ENCODE measurements at places on chromosomes 5 and 9.

DNA sequence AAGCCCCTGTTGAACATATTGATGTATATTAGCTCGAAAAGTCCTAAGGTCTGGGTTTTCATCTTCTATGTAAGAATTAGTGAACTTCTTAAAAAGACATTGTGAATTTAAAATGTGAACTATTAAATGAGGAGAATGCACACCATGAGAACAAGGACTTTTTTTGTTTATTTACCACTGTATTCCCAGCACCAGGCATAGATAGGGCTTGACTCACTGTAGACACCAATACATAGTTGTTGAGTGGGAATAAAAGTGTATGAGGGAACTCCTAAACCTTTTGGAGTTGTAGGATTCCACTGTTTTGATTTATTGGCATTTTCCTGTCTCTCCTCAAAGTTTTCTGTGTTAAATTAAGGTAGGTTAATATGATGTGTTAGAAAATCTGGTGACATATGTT lies 40.3 kb downstream of the NNT start:
- DNase-seq: no peak

DNA sequence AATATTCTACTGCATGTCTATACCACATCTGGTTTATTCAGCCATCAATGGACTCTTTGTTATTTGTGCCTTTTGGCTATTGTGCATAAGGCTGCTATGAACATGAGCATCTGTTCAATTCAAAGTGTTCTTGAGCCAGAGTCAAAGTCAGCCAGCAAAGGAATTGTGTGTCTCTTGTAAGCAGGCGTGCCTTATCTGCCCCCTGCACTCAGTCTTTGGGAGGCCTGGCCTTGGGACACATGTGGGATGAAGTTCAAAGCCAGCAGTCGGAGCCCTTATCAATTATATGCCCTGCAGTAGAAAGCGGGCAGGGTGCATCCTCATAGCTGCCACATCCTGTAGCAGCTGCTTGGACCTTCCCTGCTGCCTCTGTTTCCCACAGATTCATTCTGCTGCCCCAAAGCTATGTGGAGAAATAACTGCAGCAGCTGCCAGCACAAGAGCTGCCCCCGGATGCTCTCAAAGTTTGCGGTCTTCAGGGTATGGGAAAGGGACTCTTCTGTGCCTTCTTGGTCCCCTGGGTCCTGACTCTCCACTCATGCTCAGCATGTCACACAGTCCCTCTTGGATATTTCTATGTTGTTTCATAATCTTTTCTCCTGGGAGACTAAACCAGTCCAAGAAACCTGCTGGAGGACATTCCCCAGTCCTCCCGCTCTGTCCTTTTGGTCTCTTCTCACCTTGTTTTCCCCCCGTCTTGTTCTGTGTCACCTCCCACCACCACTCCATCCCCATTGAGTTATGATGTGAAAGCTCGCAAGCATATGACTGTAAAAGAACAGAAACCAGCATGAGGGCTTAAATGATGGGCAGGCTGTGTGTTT lies 35.9 kb downstream of the STOM start:
- DNase-seq: no peak

GRCh38 chr9:127366594-127366993 lies 30.4 kb upstream of the SLC2A8 start:
- DNase-seq: no peak

DNA sequence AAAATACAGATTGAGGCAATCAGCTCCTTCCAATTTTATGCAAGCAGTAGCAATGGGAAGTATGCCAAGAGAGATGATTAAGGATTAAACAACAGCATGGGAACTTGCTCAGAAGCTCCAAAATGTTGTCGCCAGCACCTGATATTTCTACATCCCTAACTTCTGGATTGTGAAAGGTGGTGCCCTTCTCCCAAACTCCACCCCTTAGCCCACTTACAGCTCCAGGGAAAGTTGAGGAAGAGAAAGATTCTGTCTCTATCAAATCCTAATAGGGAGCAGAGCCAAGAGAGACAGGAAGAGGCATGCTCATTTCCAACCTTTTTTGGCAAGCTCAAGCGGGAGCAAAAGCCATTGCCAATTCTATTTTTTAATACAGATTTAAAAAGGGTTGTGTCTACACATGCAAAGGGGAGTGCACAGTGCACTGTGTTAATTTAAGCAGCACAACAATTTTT lies 92.4 kb upstream of the NR3C1 start:
- no peak for DNase-seq

- DNase-seq: no peak
Measured at GRCh38 chr9:89929315-89929672, 324.5 kb downstream of the GADD45G start.

GRCh38 chr5:78497573-78498533 lies 137.4 kb downstream of the SCAMP1 start:
- no peak for DNase-seq

All from stimulated activated CD4-positive, alpha-beta T cell treated with anti-CD3 and anti-CD28 coated beads, Interleukin-15, amount 100 ng/mL, for 24 hours (primary cell).